ENCODE measurements at places on chromosomes 11 and 22.
A peak's percentile ranks its signal among the peaks of the same experiment; 100 is the strongest.

DNA sequence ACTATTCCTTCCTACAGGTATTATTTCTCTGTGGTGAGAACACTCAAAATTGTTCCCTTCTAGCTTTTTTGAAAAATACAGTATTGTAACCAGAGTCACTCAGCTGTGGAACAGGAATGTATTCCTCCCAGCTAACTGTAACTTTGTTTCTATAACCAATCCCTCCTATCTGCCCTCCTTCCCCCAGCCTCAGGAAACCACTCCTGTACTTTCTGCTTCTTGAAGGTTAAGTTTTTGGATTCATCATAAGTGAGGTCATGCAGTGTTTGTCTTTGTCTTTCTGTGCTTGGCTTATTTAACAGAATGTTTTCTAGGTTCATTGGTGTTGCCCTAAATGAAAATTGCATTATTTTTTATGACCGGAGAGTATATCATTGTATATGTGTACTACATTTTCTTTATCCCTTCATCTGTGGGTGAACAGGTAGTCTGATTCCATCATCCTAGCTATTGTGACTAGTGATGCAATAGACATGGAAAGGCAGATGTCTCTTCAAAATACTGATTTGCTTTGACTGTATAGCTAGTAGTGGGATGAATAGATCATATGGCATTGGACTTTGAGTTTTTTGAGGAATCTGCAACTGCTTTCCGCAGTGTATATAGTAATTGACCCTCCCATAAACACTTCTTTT, 112.9 kb upstream of the GRK3 start:
- no peak for DNase-seq

DNA sequence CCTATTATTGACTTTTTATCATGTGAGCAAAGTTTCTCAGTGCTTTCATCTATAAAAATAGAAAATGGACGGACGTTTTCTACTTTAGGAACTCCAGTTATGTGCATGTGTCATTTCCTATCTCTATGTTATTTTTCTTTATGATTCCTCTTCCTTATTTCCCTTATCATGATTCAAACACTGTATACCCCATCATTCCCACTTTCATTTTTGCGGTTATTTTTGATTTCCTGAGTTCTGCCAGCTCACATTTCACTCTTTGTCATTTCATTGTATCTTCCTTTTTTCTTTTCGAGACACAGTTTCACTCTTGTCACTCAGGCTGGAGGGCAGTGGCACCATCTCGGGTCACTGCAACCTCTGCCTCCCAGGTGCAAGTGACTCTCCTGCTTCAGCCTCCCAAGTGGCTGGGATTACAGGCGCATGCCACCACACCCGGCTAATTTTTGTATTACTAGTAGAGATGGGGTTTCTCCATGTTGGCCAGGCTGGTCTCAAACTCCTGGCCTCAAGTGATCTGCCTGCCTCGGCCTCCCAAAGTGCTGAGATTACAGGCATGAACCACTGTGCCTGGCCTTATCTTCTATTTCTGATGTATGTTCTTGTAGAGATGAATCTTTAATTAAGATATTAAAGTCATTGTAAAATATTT, 21.5 kb downstream of the C11orf58 start:
- peak; percentile 20 for DNase-seq

GRCh38 chr22:42586381-42586780, 28.3 kb downstream of the POLDIP3 start:
- no peak for DNase-seq

- DNase-seq, result no peak
Observed at GRCh38 chr22:19038728-19039447, 83.3 kb downstream of the DGCR2 start.

DNA sequence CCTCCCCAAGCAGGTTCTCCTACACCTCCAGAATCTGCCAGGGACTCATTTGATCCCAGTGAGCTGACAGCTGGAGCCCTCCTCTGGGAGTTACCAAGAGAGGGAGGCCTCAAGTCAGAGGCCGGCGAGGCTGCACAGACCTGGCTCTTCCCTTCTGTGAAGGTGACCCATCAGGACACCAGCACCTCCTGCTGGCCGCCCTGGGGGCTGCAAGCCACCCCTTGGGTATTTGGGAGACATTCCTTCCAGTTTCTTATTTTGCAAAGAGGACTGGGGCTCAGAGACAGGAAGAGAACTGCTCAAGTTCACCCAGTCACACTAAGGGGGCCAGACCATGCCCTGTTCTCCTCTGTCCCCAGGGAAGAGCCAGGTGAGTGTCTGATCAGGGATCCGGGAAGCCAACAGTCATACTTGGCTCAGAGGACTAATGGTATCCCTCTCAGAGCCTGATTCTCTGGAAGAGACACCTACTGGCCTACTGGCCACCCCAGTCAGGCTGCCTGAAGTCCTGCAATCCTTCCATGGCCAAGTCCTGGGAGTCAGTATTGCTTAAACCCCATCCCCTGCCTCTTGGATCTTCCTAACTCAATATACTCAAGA, 40.5 kb upstream of the RIC3 start:
- DNase-seq, result no peak
